CD4-positive, alpha-beta T cell (primary cell): ENCODE measurements at places on chromosomes 5 and 9. TPM values are rescaled to one million over a fixed set of nuclear protein-coding genes. Genes with fewer than 3 reads are reported as not detected.
A peak's percentile ranks its signal among the peaks of the same experiment; 100 is the strongest.

DNA sequence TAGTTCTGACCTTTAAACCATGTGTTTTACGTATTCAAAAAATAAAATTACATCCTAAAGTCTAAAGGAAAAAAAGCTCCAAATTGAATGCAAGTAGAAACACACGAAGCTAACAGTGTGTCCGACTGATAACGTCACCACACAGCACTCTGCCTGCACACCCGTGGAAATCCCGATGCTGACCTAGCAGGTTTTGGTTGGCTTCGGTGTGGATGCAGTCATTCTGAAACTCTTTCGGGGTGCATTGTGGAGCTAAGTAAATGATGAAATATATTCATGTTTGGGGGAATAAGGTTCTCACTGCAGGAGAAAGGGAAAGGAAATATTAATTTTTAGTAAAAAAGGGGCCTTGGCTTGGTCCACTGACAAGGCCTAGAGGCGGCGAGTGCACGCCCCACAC is 2.0 kb downstream of the RASGEF1C start:
- H3K27ac ChIP-seq = no peak overlapping the region
- peaks cover 6% of the 10 kb centered on the region for H3K4me1 ChIP-seq
- H3K4me3 ChIP-seq = no peak overlapping the region
- DNase-seq = no peak
- H3K27me3 ChIP-seq = peaks cover 23% of the 10 kb centered on the region

DNA sequence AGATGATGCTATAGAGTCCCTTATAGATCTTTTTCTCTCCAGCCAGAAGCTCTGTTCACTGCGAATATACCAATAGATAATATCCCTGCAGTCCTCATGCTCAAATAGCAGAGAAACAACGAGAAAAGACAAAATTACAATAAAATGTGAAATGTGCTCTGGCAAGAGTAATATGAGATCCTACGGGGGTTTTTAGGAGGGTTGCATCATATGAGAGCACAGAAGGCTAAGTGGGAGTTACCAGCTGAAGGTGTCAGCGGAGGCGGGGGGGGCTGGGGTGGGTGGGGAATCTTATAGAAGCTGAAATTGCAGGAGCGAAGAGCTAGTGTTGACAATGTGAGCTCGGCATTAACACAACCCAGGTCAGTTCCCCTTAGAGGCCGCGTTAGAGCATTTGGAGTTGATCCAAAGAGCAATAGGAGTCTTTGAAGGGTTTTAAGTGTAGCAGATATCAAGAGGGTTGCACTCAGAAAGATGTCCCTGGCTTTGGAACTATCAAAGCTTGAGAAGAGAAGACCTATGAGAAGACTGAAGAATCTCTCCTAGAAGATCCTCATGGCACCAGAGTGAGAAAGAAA is 109.7 kb downstream of the BASP1 start:
- H3K4me1 ChIP-seq = no peaks in the 10 kb centered on the region
- H3K27ac ChIP-seq = no peak overlapping the region
- no peak overlapping the region for H3K4me3 ChIP-seq
- H3K36me3 ChIP-seq = no peaks in the 10 kb centered on the region
- DNase-seq = no peak

GRCh38 chr9:131669269-131670157 is 70.4 kb downstream of the RAPGEF1 start:
- peak overlapping the region; percentile 92 for H3K27ac ChIP-seq
- peaks cover 3% of the 10 kb centered on the region for H3K36me3 ChIP-seq
- no peaks in the 10 kb centered on the region for H3K27me3 ChIP-seq
- no peak for DNase-seq
- H3K4me3 ChIP-seq = peak overlapping the region; percentile 11
- H3K4me1 ChIP-seq = peaks cover 93% of the 10 kb centered on the region

DNA sequence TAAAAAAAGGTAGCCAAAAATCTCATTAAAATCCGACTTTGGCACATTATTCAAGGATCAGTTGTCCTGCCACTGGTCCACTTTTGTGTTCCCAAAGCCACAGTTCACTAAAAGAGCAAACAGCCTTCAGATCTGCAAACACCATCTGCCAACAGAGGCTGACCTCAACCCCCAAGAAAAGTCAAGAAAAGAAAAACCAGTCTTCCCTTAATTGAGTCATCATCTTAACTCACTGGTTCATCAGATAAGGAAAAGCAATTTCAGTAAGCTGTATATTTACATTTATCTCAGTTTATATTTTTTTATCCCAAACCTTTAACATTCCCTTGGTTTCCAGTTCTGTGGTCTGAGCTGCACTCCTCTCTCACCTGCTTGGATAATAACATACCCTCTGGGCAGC is 21.2 kb downstream of the RASEF start:
- H3K27ac ChIP-seq = no peak overlapping the region
- no peaks in the 10 kb centered on the region for H3K36me3 ChIP-seq
- no peak overlapping the region for H3K4me3 ChIP-seq
- no peaks in the 10 kb centered on the region for H3K4me1 ChIP-seq
- DNase-seq = no peak

- DNase-seq = no peak
- no peaks in the 10 kb centered on the region for H3K36me3 ChIP-seq
- H3K27ac ChIP-seq = no peak overlapping the region
- H3K4me1 ChIP-seq = no peaks in the 10 kb centered on the region
- no peak overlapping the region for H3K4me3 ChIP-seq
Measured at GRCh38 chr9:107710546-107710945, 221.0 kb upstream of the KLF4 start.

DNA sequence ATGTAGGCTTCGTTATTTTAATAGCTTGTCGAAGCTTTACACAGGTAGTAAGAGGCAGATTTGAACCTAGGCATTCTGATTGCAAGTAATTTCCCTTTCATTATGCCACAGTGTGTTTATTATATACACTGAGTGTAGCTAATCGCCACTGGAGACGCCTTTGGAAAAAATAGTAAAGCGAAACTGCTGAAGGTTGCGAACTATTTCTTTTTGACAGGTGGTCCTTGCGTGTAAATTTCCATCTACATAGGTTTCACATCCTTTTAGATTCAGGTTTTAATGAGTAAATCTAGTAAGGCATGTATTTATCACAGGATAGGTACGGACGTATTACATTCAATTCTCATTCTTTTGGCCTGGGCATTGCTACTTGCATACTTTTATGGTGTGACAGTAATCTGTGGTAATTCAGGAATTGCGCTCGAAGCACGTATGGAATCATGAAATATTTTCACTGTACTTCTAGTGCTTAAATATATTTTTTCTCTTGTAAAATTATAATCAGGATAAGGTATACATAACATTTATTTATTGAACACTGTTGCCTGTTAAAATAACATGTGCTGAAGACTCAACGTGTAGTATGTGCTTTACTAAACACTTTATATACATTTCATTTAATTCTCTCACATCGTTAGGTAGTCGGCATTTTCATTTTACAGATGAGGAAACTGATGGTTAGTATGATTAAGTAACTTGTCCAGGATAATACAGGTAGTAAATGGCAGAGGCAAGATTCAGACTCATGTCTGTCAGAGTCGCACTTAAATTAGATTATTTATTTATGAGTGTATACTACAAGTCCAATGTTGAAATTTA is 1.8 kb downstream of the MARCHF6 start:
- peak overlapping the region; percentile 87 for H3K4me3 ChIP-seq
- peak overlapping the region; percentile 54 for H3K27ac ChIP-seq
- H3K36me3 ChIP-seq = peaks cover 1% of the 10 kb centered on the region
- no peak for DNase-seq

DNA sequence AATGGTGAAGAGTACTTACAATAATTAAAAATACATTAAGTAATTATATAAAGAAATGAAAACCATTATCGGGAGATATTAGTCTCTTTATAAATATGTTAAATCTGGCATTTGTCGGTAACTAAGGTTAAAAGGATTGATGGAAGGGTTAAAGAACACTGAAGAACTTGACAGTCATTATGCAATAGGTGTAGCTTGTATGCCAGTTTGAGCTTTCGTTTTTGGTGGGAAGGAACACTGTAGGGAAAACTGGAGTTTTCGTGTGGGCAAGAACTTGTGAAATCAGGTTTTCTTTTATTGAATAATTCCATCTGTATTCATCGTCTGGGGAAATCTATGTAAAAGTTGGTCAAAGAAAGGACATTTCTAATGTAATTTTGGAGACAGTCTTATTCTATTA is 142.3 kb downstream of the DMRTA1 start:
- no peaks in the 10 kb centered on the region for H3K27me3 ChIP-seq
- H3K4me3 ChIP-seq = no peak overlapping the region
- no peak for DNase-seq
- no peaks in the 10 kb centered on the region for H3K4me1 ChIP-seq
- H3K27ac ChIP-seq = no peak overlapping the region

DNA sequence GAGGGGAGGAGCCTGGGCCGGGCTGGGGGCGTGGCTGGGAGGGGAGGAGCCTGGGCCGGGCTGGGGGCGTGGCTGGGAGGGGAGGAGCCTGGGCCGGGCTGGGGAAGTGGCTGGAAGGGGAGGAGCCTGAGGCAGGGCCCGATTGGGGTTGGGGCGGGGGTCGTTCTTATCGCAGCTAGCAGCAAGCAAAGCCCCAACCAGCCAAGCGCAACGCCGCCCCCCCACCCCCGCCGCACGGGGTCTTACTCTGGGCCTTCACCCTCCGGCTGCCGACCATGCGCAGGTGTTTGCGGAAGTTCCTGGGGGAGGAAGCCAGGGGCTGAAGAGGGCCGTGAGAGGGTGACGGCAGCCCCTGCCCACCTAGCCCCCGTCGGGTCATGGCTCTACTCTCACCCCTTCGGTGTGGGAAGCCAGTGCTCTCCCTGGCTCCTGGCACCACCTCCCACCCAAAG is 5.0 kb downstream of the NSMF start:
- H3K36me3 ChIP-seq = peaks cover 17% of the 10 kb centered on the region
- H3K4me1 ChIP-seq = peaks cover 89% of the 10 kb centered on the region
- H3K27ac ChIP-seq = no peak overlapping the region
- no peak for DNase-seq
- H3K4me3 ChIP-seq = peak overlapping the region; percentile 59
- no peaks in the 10 kb centered on the region for H3K27me3 ChIP-seq

- no peaks in the 10 kb centered on the region for H3K36me3 ChIP-seq
- peaks cover 29% of the 10 kb centered on the region for H3K27me3 ChIP-seq
- H3K4me1 ChIP-seq = peaks cover 13% of the 10 kb centered on the region
- H3K4me3 ChIP-seq = peak within 1 kb of the TSS; percentile 19
- peak; percentile 34 for DNase-seq
Measured at GRCh38 chr5:129904102-129904666, at the start of gene CHSY3. CHSY3 (plus strand) TSS chr5:129904465.

DNA sequence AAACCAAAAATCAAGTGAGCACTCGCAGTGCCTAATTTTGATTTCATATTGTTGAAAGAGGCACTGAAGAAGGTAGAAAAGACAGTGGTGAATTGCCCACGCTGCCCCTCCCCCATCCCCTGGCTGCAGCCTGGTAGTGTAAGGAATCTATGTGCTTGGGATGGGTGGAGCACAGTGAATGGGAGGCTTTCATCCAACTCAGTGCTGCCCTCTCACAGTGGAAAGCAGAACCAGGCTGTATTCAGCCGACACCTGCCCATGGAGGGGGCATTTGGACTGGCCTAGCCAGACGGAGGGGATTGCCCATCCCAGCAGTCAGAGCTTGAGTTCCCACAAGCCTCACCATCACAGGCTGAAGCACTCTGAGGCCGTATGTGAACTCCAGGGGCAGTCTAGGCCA is 800.4 kb upstream of the DMAC1 start:
- no peaks in the 10 kb centered on the region for H3K36me3 ChIP-seq
- no peak for DNase-seq
- no peak overlapping the region for H3K4me3 ChIP-seq
- H3K4me1 ChIP-seq = no peaks in the 10 kb centered on the region

DNA sequence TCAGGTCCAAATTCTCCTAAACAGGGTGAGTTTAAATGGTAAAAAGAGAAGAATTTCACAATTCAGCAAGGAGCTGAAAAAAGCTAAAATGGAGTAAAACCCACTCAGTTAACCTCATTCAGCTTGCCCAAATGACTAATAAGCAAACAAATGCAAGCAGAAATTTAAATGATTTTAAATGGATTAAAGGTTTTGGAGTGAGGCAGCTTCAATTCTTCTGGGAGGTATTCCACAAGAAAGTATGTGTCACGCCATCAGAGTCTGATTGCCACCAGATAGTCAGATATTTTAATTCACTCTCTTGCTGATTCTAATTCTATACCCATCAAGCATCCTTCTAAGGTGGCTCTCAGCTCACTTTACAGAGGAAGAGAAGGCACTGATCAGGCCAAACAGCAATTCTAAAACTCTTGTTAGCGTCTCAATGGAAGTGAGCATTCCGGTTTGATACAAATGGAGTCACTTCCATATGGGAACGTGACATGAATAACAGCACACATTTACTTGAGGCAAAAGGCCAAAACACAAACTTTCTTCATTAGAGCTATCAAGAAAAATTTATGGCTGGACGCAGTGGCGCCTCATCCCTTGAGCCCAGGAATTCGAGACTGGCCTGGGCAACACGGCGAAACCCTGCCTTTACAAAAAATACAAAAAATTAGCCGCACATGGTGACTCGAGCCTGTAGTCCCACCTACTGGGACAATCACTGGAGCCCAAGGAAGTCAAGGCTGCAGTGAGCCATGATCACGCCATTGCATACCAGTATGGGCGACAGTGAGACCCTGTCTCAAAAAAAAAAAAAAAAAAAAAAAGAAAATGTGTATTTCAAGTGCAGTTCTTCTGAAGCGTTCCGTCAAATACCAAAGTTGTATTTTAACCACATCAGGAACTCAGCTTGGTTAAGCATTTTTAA is 2.0 kb downstream of the CLK4 start:
- peaks cover 23% of the 10 kb centered on the region for H3K4me1 ChIP-seq
- peak overlapping the region; percentile 87 for H3K4me3 ChIP-seq
- H3K27me3 ChIP-seq = no peaks in the 10 kb centered on the region
- DNase-seq = no peak
- no peak overlapping the region for H3K27ac ChIP-seq

GRCh38 chr9:87909310-87910041 is 8.3 kb upstream of the SPATA31C1 start:
- H3K4me1 ChIP-seq = no peaks in the 10 kb centered on the region
- no peak overlapping the region for H3K4me3 ChIP-seq
- H3K36me3 ChIP-seq = no peaks in the 10 kb centered on the region
- no peak for DNase-seq
- no peaks in the 10 kb centered on the region for H3K27me3 ChIP-seq

DNA sequence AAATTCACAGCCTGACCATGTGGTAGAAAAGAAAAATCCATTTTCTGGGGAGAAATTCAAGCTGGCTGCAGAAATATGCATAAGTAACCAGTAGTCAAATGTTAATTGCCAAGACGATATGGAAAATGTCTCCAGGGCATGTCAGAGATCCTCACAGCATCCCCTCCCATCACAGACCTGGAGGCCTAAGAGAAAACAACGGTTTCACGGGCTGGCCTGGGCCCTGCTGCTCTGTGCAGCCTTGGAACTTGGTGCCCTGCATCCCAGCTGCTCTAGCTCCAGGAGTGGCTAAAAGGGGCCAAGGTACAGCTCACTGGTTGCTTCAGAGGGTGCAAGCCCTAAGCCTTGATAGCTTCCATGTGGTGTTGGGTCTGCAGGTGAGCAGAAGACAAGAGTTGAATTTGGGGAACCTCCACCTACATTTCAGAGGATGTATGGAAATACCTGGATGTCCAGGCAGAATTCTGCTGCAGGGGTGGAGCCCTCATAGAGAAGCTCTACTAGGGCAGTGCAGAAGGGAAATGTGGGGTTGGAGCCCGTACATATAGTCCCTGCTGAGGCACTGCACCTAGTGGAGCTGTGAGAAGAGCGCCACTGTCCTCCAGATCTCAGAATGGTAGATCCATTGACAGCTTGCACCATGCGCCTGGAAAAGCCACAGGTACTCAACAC is 49.7 kb downstream of the PTBP3 start:
- no peaks in the 10 kb centered on the region for H3K4me1 ChIP-seq
- H3K4me3 ChIP-seq = no peak overlapping the region
- no peak overlapping the region for H3K27ac ChIP-seq
- no peaks in the 10 kb centered on the region for H3K27me3 ChIP-seq
- DNase-seq = no peak
- H3K36me3 ChIP-seq = peaks cover 17% of the 10 kb centered on the region

The ADAMTS6 gene
- total RNA-seq = 2.0 TPM

The NME5 gene
- not detected for total RNA-seq

The KDM3B gene
- 59.5 TPM for total RNA-seq

The ZSWIM6 gene
- total RNA-seq = 4.1 TPM

The PCDHGB7 gene
- not detected for total RNA-seq

The ARL10 gene
- total RNA-seq = 3.2 TPM

The EQTN gene
- total RNA-seq = not detected
